A172 (cell line): ENCODE measurements at places on chromosomes 5 and 9. TPM values are rescaled to one million over a fixed set of nuclear protein-coding genes. Genes with fewer than 3 reads are reported as not detected.

GRCh38 chr5:172399826-172400225, 54.5 kb downstream of the SH3PXD2B start:
- no peak for DNase-seq

BNC2 gene
- 9.9 and 10.9 TPM in 2 replicates for total RNA-seq

DNA sequence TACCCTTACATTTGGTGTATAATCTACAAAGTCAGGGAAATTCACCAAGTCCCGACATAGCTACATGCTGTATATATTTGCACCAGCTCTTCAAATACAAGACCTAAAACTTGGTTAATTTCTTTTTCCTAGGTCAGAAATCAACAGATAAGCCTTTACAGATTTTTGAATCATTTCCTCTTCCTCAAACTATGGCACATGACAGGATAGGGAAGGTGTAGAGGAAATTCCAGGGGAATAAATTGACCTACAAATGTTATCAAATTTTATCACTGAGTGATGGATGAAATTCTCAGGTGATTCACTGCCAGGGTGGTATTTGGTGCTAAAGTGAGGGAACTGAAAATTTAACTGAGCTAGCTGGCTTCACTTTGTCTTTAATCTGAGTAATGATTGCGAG, 360.0 kb downstream of the BNC2 start:
- no peak for DNase-seq

DNA sequence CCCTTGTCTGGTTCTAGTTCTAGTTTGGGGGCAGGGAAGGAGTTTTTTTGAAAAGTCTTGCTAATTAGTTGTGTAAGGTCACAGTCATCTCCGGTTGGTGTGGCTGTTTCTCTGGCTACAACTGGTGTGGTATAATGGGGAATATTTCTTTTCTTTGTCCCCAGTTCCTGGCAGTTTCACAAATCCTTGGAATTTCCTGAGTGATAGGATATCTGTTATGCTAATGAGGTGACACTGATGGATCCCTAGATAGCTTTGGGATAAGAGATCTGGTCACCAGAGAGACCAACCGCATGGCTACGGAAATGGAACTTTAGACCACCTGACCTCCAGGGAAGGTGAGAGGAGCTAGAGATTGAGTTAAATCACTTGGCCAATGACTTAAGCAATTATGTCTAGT, 494.6 kb downstream of the ARHGEF28 start:
- DNase-seq, result no peak

- peak; percentile 22 for DNase-seq
Measured at GRCh38 chr5:112109331-112110007, 309.6 kb downstream of the EPB41L4A start.

- no peak for DNase-seq
Measured at GRCh38 chr5:501831-502184, 22.4 kb downstream of the SLC9A3 start.

SARDH gene
- total RNA-seq, result 30.5 and 31.0 TPM in 2 replicates

- DNase-seq, result no peak
Measured at GRCh38 chr5:35671541-35672295, 54.1 kb downstream of the SPEF2 start.

- no peak for DNase-seq
Measured at GRCh38 chr9:126357074-126357473, 30.4 kb downstream of the MVB12B start.

GRCh38 chr5:168995024-168995423, 305.9 kb downstream of the SLIT3 start:
- DNase-seq, result no peak

GRCh38 chr5:155134130-155134529, 120.6 kb downstream of the KIF4B start:
- DNase-seq, result no peak

- DNase-seq, result no peak
Measured at GRCh38 chr9:100170556-100170955, 71.5 kb downstream of the INVS start.

GRCh38 chr5:41827792-41828191, 42.4 kb downstream of the OXCT1 start:
- no peak for DNase-seq

GRCh38 chr5:97657239-97657638, 474.2 kb upstream of the RIOK2 start:
- no peak for DNase-seq

FEM1C gene
- 21.1 and 21.3 TPM in 2 replicates for total RNA-seq

GRCh38 chr9:96382839-96383164, 709 bp downstream of the SLC35D2 start:
- DNase-seq, result no peak

IFNA21 gene
- total RNA-seq, result not detected in 2 replicates

GRCh38 chr9:137405677-137406081, 17.3 kb downstream of the EXD3 start:
- no peak for DNase-seq

- peak; percentile 80 for DNase-seq
Measured at GRCh38 chr9:86741311-86742208, 205.7 kb downstream of the GAS1 start.

DNA sequence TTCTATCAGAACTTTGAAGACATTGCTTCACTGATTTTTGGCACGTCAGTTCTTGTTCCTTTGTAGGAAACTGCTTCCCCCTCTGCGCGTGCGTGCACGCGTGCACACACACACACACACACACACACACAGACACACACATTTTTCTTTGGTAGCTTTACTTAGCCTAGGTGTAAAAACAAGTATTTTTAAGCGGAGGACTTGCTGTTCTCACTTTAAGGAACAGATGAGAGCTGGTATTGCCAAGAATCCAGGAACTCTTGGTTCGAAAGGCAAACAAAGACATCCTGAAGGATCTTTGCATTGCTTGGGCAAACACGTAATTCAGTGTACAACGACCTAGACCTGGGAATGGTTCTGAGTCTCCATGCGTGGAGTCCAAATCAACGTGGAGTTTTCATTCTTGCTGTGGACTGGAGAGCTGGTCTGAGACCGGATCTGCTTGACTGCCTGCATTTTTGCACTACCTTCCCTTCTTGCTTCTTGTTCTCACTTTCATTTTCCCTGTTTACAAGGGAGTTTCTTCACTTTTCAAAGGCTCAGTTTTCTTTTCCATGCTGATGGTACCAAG, 8.2 kb downstream of the TMEM268 start:
- no peak for DNase-seq

PCDHGA7 gene
- 0.69 TPM in 2 replicates for total RNA-seq

TAF1L gene
- 0.02 and 0.05 TPM in 2 replicates for total RNA-seq

STC2 gene
- 0.03 and 0.10 TPM in 2 replicates for total RNA-seq

JAKMIP2 gene
- 12.5 and 15.6 TPM in 2 replicates for total RNA-seq

- no peak for DNase-seq
Measured at GRCh38 chr5:2378108-2378507, 373.4 kb downstream of the IRX2 start.

DNA sequence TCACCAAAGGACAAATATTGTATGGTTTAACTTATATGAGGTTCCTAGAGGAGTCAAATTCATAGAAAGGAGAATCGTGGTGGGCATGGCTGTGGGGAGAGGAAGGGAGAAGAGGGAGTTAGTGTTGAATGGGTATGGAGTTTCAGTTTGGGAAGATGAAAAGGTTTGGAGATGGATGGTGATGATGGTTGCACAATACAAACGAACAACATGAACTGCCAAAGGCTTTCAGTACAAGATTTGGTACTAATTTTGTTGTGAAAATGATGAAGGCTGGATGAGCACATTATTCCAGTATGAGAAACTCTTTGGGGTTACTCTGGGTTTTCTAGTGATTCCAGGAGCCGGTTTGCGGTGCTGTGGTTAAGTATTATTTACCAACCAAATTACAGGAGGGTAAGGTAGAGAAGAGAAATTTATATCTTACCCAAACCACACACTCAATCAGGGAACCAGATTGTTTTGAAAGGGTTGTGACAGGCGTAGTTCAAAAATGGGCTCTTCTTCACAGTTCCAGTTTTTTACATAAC, 112.0 kb upstream of the TBC1D2 start:
- no peak for DNase-seq

DNA sequence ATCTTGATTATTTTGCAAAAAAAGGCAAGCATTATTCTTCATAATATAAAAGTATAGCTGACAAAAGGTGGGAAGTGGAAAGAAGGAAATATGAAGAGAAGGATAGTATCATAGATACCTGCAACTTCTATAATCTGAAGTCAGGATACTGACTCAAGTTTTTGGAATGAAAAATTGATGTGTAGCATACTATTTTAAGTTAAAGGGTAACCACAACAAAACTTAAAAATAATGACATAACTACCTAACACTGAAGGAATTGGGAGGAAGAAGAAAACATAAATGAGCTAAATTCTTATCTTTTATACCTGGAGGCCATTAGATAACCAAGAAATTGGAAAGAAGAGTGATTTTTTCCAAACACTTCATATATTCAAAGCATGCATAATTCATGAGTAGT, 51.8 kb upstream of the TLE1 start:
- no peak for DNase-seq

DNA sequence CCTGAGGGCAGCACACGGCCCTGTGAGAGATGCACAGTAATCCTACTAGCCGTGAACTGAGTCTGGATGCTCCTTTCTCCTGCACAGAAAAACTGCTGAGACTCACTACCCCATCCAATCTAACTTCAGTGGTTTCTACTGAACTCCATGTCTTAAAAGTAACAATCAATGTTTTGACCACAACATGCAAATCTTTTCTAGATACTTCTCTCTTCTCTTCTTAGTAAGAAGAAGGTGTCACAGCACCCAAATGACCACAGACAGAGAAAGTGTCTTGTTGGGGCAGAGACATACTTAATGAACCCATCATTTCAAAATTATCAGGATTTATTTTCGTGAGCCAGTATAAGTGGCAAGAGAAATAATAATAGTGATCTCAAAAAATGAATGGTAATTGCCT, 285.8 kb upstream of the MEF2C start:
- no peak for DNase-seq

GRCh38 chr5:64458948-64459347, 46.9 kb upstream of the RGS7BP start:
- DNase-seq, result no peak

- DNase-seq, result no peak
Measured at GRCh38 chr9:134267881-134268724, 58.2 kb upstream of the RXRA start.

ADAMTSL1 gene
- 5.3 and 11.4 TPM in 2 replicates for total RNA-seq

- DNase-seq, result no peak
Measured at GRCh38 chr5:150532996-150533395, 25.1 kb downstream of the NDST1 start.

GRCh38 chr5:103511554-103511885, 51.1 kb downstream of the NUDT12 start:
- DNase-seq, result peak; percentile 30

GLRA1 gene
- total RNA-seq, result not detected in 2 replicates

SLC6A3 gene
- not detected in 2 replicates for total RNA-seq

- no peak for DNase-seq
Measured at GRCh38 chr9:1743121-1743960, 271.8 kb upstream of the SMARCA2 start.

DNA sequence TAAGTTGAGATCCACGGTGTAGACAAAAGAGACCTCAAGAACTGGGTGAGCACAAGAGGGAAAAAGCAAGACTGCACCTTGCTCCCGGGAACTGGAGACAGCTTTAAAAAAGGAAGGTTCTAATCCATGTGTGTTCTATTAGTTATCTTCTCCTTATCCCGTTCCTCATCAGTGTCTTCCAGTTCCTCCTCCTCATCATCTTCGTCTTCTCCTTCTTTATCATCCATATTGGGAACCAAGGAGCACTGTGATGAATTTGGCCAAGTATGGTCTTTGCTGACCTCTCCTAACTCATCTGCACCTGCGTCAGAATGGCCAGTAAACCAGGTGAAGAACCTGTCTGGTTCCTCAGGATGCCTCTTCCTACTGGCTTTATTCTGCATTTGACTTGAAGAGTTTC, 22.1 kb downstream of the EHMT1 start:
- no peak for DNase-seq

TMEM174 gene
- total RNA-seq, result not detected in 2 replicates

NKD2 gene
- 4.3 TPM in 1 of 2 replicates, not detected in the other for total RNA-seq

IRF1 gene
- total RNA-seq, result 4.0 and 9.1 TPM in 2 replicates

DNA sequence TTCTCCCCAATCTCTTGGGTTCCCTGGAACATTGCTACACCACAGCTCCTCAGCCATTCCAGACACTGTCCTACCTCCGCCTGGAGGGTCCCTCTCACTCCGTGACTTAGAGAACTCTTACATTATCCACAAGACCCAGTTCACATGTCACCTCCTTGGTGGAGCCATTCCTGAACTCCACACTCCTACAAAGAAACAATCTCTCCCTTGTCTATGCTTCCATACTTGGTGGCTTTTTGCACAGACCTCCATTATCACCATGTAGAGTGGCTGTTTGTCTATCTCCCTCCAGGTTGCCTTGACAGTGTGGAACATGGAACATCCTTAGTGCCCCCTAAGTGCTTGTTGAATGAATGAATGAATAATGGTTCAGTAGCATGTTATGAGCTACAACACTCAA, 105.9 kb downstream of the PAX5 start:
- DNase-seq, result peak; percentile 44

OR1L8 gene
- total RNA-seq, result not detected in 2 replicates

NMUR2 gene
- not detected in 2 replicates for total RNA-seq

DNA sequence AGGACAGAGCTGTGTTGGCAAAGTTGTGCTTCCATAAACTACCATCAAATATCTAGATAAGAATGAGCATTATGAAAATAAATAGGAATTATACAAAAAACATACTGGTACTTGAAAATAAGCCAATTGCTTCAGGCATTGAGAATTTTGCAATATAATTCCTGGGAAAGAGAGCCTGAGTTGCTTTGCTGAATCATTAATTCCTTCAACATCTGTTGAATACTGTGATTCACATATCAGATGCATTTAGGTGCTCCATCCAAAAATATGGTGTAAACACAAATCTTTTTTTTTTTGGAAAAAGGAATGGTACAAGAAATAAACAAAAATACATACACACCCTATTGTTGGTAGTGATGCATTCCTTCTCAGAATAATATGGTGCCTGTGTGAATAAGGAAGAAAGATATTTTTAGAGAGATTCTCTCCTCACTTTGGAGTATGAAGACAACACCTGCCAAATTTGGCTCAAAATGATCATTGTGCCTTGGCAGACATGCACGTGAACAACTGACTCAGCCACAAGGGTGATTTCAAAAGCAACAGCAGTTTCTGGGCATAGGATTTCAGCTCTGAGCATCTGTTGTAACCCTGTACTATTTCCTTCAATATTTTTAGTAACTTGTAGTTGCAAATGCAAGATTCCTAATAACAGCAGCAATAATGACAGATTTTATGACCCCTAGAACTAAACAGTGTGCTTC, 96.7 kb downstream of the CAVIN4 start:
- DNase-seq, result no peak

DNA sequence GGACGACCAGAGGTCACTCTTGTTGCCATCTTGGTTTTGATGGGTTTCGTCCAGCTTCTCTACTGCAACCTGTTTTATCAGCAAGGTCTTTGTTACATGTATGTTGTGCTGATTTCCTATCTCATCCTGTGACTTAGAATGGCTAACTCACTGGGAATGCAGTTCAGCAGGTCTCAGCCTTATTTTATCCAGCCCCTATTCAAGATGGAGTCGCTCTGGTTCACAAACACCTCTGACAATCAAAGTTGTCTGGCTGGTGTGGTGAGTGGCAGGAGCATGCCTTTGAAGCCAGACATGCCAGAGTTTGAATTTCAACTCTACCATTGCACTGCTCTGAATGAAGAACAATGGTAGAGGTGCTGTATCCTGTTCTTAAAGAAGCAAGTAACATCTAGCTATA, 253.8 kb downstream of the CHSY3 start:
- DNase-seq, result no peak

PCDHA4 gene
- total RNA-seq, result 1.9 and 2.6 TPM in 2 replicates
